ENCODE measurements at places on chromosomes 12 and 14.

DNA sequence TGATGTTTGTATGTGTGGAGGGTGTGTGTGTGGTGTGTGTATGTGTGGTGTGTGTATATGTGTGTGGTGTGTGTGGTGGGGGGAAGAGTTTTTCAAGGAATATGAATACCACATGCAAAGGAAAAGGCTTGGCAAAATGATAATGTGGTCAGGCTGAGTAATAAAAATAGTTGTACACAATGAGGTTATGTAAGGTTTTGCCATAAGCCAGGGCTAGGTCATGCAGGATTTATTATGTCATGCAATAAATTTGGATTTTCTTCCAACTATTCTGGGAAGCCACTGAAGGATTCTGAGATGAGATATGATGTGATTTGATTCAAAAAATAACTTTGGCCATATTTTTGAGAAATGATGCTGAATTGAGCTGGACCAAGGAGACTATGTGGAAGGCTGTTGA is 1191.6 kb upstream of the SEL1L start:
- DNase-seq, result no peak

DNA sequence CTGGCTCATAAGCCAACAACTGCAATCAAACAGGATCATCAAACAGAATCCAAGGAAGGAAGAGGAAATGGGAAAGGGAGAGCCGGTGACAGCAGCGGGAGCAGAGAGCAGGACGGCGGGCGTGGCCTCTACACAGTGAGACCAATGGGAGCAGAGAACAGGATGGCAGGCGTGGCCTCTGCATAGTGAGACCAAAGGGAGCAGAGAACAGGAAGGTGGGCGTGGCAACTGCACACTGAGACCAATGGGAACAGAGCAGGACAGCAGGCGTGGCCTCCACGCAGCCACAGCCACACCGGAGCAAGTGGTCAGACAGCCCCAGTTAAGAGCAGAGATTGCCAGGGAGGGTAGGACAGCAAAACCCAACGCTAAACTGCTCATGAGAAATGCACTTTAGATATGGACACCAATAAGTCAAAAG is 16.4 kb downstream of the LRCOL1 start:
- no peak for DNase-seq

- no peak for DNase-seq
Observed at GRCh38 chr14:92247947-92248346, 75.0 kb upstream of the SLC24A4 start.

DNA sequence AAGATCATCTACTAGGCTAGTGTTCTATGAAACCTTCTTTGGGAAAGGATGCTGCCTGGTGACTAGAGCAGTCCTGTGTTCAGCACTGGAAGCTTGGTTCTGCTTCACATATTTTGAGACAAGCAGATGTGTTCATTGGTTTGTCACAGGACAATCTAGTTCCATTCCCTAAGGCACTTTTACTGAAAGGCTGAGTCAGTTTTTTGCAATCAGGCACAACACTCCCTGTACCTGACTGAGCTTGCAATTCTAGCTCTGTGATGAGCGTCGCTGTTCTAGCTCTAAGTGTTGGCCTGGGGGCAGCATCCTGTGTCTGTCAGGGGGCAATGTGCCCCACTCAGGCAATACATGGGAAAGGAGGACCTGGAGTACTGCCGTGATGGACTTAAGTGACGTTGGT is 144.4 kb downstream of the CAND1 start:
- DNase-seq, result no peak

- no peak for DNase-seq
Observed at GRCh38 chr14:35247777-35248475, 44.3 kb upstream of the PSMA6 start.

GRCh38 chr12:128537668-128538067 is 270.7 kb downstream of the TMEM132C start:
- DNase-seq, result no peak
